GDM1 (cell line): ENCODE measurements at places on chromosomes 1 and 21.

DNA sequence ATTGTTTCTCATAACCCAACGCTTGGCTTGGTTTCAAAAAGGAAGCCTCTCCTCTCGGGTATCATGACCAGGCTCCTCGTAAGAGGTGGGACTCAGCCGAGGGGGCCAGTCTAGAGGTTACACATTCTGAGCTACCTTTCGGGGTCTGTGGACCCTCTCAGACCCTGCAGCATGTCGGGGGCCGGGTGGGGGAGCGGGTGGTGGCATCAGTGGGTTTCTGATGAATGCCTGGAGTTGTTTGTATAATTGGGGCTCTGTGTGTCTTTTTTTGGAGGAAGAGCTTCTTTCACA is 229.3 kb downstream of the CAMTA1 start:
- no peak for DNase-seq

DNA sequence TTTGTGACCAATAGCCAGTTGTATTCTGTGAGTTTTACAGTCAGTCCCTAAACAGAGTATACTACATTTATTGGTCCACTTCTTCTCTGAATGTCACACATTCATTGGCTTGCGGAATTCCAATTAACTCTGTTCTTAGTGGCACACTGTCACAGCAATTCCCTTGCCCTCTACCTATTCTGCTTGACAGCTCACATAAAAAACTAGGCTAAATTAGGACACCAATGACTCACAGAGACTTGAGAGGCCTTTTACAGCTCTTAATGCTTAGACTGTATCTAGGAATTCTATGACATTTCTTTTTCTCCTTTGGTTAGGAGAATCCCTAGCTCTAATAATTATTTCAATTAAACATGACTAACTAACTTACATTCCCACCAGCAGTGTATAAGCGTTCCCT is 104.1 kb downstream of the NEGR1 start:
- no peak for DNase-seq

- no peak for DNase-seq
Observed at GRCh38 chr1:42379794-42380585, 602 bp upstream of the RIMKLA start.

DNA sequence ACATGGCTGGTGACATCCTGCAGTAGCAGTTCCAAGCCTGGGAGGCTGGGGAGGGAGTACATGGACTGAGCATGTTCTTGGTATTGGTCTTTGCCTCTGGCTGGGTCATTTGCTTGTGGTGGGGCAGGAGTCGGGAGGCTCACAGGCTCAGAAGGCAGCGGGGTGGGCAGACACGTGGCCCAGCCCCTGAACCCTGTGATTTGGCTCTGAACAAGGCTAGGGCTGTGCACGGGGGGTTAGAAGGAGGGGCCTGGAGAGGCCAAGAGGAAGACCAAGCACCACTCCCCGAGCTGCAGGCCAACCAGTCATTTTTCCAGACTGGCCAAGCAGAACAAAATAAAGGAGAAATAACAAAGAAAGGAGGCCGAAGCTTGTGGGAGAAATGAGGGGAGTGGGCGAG is 9.7 kb upstream of the PRELP start:
- DNase-seq: no peak

DNA sequence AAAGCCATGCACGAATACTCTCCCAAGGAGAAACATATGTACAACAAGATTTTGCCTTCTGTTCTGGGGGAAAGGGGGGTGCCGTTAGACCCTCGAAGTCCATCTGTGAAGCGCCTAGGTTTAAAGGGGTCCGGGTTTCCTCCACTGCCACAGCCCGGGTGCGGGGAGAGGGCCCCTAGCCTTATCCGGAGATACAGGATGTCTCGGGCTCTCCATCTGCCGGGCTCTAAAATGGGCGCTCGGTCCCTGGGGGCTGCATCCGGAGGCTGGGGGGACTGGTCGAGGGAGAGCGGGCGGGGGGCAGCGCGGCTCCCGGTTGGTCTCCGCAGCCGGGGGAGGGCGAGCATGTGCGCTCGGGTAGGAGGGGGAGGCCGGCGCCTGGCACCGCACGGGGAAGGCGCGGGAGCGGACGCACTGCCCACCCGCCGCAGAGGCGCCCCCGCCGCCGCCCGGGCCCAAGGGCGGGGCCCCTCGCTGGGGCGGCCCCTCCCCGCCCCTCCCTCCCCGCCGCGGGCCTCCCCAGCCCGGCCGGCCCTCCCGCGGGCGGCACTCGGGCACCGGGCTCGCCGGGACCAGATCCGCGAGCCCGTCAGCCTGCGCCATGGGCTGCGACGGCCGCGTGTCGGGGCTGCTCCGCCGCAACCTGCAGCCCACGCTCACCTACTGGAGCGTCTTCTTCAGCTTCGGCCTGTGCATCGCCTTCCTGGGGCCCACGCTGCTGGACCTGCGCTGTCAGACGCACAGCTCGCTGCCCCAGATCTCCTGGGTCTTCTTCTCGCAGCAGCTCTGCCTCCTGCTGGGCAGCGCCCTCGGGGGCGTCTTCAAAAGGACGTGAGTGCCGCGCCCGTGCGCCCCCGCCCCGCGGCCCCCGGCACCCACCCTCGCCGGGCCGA is 63.1 kb downstream of the ELK4 start:
- no peak for DNase-seq

DNA sequence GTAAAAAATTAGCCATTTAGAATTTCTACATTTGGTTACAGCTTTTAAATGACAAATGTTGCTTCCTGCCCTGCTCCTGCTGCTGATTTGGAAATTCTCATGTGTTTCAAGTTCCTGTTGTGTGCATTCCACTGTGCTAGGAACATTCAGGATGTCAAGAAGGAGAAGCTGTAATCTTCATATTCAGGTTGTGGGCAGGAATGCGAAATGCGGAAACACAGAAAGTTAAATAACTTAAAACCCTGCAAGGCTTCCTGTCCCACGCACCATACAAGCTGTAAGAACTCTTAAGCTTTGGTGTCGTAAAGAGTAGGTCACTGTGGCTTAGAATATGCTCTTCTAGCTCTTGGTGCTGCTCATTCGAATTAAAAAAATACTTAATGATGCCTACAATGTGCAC is 52.6 kb downstream of the S100B start:
- peak; percentile 71 for DNase-seq

DNA sequence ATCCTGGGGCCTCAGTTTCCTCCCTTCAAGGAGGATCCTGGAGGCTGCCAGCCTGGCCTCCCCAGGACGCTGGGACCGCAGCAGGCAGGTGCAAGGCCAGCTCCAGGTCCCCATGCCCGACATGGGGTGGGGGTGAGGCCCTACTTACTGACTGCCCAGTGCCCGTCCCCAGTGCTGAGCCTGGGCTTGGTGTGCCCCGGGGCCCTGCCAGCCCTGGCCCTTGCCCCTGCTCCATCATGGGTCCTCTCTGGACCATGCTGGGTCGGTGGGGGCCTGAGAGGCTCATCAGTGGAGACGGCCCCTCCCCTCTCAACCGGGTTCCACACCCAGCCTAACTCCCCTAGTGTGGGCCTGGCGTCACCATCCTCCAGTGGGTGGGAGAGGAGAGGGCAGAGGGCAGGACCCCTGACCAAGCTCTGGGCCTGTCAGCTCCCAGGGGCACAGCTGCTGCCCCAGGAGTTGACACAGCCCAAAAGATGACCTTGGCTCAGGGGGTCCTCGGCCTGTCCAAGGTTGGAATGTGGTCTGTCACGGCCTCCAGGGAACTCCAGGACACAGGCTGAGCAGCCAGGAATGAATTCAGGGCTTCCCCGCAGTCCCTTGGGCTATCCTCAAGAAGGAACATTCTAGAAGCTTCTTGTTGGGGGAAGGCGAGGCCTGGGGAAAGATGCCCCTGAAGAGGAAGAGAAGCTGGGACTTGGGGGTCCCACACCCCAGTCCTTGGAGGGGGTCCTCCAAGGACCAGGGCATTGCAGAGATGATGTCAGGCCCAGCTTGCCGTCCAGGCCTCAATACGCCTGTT is 17.6 kb upstream of the ARF1 start:
- DNase-seq: no peak

DNA sequence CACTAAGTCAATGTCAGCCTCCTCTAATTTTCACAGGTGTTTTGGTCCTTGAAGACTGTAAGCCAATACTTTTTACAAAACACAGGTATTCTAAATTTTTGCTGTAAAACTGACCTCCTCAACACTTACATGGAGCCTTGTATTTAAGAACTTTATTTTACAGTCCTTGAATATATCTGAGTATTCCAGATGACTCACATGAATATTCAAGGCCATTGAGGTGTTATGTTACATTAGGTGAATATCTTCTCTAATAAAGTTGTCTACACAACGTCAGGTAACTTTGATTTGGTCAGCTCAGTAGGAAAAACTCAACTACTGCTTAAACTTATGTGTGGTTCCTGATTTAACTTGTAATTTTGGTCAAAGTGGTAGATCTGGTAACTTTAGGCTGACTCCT is 254.2 kb downstream of the OLFM3 start:
- no peak for DNase-seq

DNA sequence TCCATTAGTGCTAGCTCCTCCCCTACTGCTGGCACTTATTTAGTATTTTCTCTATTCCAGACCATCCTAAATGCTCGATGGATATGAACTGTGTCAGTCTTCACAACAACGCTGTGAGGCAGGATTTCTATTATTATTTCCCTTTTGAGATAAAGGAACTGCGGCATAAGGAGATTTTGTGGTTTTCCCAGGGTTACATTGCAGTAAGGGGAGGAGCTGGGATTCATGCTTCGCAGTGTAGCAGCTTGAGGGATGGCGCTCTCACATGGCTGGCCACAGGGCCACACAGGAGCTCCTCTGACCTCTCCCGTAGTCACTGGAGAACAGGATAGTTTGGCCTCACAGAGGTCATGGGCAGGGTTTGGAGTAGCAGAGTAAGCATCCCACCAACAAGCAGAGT is 116.9 kb downstream of the BEND5 start:
- no peak for DNase-seq

DNA sequence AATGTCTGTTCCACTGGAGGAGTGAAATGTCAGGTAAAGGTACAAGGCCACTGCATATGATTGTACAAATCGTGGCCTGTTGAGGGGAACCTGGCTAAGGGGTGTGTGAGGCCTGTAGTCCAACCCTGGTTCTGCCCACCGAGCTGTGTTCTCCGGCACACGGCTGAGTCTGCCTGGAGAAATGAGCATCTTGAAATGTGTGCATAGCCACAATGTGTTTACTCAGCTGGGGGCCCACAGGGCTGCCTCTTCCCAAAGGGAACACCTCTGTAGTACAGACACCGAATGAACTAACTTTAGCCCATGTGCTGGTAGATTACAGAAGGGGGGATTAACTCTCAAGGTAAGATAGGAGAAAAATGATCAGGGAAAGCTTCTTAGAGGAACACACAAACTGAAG is 30.2 kb downstream of the AK4 start:
- no peak for DNase-seq

- no peak for DNase-seq
Observed at GRCh38 chr1:197725044-197725443, 50.2 kb downstream of the DENND1B start.

DNA sequence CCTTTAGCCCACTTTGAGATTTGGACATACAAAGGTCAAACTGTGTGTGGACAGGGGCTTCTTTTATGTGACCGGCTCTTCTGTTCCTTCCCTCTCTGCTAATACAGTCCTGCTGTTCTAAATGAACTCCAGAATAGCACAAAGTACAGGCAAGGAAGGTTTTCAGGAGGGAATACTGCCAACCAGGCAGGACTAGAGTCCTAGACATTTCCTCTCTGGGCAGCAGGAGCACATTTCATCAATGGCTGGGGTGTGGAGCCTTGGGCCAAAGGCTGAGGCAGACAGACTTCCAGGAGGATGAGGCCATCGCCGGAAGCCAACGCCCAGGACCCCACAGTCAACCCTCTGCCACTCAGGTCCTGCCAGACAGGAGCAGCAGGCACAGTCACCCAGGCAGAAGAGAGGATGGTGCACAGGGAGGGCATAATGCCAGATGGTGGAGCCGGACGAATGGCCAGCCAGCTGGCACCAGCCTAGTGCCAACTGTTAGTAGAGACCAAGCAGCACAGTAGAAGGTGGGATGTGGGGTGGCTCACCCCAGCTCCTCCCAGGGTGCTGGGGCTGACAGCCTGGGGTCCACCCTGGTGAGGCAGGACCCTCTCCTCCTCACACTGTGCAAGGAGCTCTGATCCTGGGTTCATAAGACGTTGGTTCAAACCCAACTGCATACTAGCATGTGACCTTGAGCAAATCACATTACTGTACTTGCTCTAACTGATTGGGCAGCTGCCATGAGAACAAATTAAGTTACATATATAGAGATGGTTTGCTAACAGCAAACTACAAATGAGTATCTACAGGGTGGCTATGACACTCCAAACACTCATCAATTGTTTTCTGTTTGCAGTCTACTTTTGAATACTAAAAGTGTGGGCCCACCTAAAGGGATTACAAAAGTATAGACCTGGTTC is 410.7 kb downstream of the SIPA1L2 start:
- DNase-seq: no peak

DNA sequence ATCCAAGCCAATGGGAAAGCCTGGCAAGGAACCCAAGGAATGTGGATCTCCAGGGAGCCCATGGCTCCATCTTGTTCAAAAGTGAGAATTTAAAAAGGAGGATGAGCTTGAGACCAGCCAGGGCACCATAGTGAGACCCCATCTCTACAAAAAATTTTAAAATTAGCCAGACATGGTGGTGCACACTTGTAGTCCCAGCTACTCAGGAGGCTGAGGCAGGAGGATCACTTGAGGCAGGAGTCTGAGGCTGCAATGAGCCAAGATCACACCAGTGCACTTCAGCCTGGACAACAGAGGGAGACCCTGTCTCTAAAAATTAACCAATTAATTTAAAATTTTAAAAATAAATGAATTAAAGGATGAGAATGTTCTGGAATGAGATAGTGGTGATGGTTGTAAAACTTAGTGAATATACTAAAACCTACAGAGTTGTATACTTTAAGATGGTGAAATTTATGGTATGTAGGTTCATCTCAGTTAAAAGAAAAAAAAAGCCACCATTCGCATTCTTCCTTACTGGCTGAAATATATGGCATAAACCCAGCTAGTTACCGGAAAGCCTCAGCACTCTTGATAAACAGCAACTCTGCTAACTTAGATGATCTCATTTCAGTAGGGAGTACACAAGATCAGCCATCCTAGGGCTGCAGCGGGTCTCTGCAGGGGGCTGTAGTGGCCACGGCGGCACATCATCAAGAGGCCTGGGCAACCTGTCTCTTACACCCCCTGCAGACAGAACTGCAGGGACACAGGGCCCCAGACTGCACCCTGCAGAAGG is 48.3 kb upstream of the H6PD start:
- no peak for DNase-seq

DNA sequence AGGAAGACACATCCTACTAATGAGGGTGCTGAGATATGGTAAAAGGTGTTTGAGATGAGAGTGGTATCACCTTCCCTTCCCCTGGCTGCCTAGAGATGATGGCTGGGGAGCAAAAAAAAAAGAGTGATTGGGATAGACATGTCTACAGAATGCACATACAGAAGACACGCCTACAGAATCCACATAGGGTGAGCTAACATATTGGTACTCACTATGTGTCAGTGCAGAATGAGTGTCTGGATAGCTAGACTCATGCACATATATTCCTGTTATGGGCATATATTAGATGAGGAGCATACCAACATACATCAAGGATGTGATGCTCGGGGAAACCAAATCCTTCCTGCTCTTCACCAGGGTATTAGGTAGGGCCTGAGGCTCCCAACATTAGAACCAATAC is 16.2 kb downstream of the CD34 start:
- DNase-seq: no peak
